ENCODE measurements at places on chromosomes 1 and 21. TPM values are rescaled to one million over a fixed set of nuclear protein-coding genes. Genes with fewer than 3 reads are reported as not detected.

GRCh38 chr1:74368335-74368734 is 133.1 kb downstream of the TNNI3K start:
- H3K36me3 ChIP-seq, result no peaks in the 10 kb centered on the region
- no peak for DNase-seq
- H3K27ac ChIP-seq, result no peak overlapping the region
- H3K4me1 ChIP-seq, result no peaks in the 10 kb centered on the region

Gene TGFB2
- 0.34 TPM for total RNA-seq

DNA sequence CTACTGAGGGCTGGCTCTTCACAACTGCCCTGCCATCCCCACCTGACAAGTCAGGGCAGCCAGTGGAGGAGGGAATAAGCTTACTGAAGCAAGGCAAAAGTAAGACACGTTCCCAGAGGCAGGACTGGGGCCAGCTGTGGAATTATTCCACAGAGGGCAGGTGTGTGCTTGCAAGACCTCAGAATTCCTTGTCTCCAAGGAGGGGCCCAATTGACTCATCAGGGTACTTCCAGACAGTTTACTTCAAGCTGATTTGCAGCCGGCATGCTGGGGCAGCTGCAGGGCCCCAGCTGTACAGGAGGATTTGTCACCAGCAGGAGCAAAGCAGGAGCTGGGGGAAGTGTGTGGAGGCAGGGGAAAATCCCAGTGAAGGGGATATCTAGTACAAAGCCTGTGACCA is 167.5 kb upstream of the CAMK1G start:
- no peak overlapping the region for H3K4me3 ChIP-seq
- H3K27ac ChIP-seq, result no peak overlapping the region
- H3K4me1 ChIP-seq, result peaks cover 17% of the 10 kb centered on the region
- no peak for DNase-seq
- H3K36me3 ChIP-seq, result no peaks in the 10 kb centered on the region
- no peaks in the 10 kb centered on the region for H3K27me3 ChIP-seq

Gene TCEA3
- 3.7 TPM for total RNA-seq

- no peak for DNase-seq
- no peak overlapping the region for H3K27ac ChIP-seq
- H3K4me3 ChIP-seq, result no peak overlapping the region
- no peaks in the 10 kb centered on the region for H3K36me3 ChIP-seq
- no peaks in the 10 kb centered on the region for H3K27me3 ChIP-seq
- no peaks in the 10 kb centered on the region for H3K4me1 ChIP-seq
Measured at GRCh38 chr1:226787071-226787470, 48.0 kb upstream of the ITPKB start.

Gene MAN1C1
- total RNA-seq, result 1.2 TPM
